ENCODE measurements at places on chromosomes 1 and 21. TPM values are rescaled to one million over a fixed set of nuclear protein-coding genes. Genes with fewer than 3 reads are reported as not detected.

The KLHDC9 gene
- total RNA-seq, result not detected

DNA sequence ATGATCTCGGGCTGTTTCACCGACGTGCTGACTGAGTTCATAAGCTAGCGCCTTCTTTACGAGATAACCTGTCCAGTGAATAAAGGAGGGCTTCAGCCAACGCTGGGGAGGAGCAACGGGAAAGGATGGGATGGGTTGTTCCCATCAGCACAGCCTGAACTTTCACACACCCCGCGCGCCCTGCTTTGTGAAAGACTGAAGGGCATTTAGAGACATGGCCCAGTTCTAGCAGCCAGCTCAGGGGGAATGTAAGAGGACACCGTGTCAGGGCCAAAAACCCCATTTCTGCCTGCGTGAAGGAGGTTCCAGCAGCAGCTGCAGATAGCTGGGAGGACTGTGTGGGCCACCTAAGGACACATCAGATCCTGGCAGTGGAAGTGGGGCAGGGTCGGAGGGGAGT, 255.1 kb upstream of the RAB4A start:
- DNase-seq, result no peak

- DNase-seq, result no peak
Observed at GRCh38 chr1:235021815-235022214, 106.8 kb downstream of the TOMM20 start.

DNA sequence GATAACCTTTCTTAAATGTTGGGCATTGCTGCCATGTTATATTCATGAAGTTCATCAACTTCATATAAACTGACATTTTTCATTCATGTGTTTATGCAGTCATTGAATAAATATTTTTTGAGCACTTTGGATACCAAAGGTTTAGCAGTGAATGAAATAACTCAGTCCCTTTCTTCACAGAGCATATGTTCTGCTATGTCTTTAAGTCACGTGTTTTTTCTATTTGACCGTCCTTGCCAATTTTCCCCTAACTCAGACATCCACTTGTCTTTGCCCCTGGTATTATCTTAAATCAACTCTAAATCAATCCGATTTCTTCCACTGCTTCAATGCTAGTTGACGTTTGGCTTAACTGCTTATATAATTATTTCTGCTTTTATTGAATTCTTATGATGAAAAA, 16.6 kb downstream of the ADARB1 start:
- DNase-seq, result no peak
